ENCODE measurements at places on chromosomes 3 and 15.

- DNase-seq: no peak
Observed at GRCh38 chr3:183265157-183265642, 12.1 kb downstream of the B3GNT5 start.

GRCh38 chr3:187310226-187310625 lies 18.7 kb upstream of the MASP1 start:
- no peak for DNase-seq

- peak; percentile 82 for DNase-seq
Observed at GRCh38 chr3:174859114-174859735, at the start of gene NAALADL2. NAALADL2 (plus strand) TSS chr3:174859334.

GRCh38 chr3:119294696-119295671 lies 801 bp downstream of the ARHGAP31 start:
- peak; percentile 73 for DNase-seq

DNA sequence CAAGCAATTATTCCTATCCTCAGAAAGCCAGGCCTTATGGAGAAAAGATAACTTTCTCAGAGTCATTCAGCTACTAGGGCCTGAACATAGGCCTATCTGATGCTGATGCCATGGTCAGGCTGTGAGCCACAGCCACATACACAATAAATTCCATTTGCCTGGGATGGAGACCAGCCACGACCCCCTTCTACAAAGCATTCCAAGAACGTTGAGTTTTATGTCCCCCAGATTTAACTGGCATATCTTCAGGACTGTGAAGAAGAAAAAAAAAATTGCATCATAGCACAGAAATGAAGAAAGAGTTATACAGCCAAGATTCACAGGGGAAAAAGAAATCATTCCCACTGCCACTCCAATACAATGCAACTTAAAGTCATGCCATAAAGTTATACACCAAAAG lies 100.0 kb downstream of the THBS1 start:
- DNase-seq: peak; percentile 18

DNA sequence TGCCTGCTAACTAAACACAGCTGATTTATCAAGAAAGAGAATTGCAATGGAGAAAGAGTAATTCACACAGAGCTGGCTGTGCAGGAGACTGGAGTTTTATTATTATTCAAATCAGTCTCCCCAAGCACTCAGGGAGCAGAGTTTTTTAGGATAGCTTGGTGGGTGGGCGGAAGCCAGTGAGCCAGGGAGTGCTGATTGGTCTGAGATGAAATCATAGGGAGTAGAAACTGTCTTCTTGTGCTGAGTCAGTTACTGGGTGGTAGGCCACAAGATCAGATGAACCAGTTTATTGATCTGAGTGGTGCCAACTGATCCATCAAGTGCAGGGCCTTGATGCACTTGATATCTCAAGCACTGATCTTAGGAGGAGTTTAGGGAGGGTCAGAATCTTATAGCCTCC lies 891.9 kb upstream of the CADM2 start:
- DNase-seq: no peak

DNA sequence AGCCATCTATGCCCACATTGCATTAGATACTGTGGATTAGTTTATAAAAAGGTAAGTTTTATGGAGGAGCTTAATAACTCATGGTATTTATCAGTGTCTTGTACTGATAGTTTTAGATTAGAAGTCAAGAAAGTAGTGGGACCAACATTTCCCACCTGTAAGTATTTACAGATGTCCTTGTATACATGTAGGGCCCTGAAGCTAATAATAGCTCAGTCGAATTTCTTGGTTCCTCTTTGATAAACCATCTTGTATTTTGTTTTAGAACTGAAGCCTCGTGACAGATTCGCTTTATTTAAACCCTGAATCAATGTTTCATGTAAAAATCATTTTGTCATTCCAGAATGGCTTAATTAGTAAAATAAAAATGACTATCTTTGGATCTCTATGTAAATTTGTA lies 73.4 kb downstream of the CRYBG3 start:
- no peak for DNase-seq

GRCh38 chr3:126781889-126782491 lies 78.0 kb downstream of the CHCHD6 start:
- no peak for DNase-seq

GRCh38 chr3:50290161-50290641 lies 2.0 kb downstream of the IFRD2 start:
- DNase-seq: peak; percentile 57

DNA sequence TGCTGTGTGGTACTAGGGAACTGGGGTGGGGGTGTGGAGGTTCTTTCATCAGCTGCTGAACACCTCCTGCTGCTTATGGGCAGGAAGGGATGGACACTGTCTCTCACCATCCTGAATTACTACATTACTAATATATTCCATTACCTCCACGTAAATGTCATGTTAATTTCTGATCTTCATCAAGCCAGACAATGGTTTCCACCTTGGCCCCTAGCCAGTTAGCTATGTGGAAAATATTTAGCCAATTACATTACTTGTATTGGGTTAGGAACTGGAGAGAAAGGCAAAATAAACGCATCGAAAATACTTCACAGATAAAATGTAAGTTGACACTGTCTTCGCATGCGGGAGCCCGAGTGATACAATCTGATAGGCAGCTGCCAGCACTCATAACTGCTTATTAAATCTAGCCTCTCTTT lies 95.1 kb downstream of the FOXP1 start:
- no peak for DNase-seq

GRCh38 chr3:129016720-129017483 lies 15.8 kb downstream of the EFCC1 start:
- DNase-seq: peak; percentile 68

GRCh38 chr3:66402596-66403290 lies 98.1 kb downstream of the LRIG1 start:
- no peak for DNase-seq

DNA sequence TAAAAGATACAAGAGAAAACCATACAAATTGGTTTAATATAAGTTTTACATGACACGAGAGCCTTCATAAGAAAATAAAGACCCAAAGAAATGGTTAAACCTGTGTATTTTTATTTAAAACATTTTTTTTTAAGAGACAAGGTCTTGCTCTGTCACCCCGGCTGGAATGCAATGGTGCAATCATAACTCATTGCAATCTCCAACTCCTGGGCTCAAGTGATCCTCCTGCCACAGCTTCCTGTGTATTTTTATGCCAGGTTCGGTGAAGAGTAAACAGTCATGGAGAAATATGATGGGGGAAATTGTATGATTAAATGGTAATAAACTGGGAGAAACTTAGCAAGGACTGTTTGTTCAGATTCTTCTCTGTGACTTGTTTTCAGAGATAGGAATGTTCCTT lies 441.0 kb downstream of the TUSC7 start:
- no peak for DNase-seq

GRCh38 chr3:2211568-2211967 lies 112.9 kb downstream of the CNTN4 start:
- DNase-seq: no peak

DNA sequence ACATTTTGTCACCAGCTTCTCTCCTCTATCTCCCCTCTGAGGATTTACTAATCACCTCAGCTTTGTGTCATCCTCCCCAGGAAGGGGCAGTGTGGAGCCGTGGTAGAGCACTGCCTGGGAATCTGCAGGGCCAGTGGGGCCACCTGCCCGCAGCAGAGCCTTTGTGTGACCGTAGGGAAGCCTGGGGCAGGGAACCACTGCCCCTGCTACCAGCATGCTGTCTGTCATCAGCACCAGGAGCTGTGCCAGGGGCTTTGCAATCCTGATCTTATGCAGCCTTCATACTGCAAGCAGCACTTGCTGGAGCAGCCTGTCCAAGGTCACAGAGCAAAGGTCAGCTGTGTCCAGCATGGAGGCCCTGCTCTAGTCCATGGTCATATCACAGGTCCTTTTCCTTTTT lies 170.2 kb upstream of the IL12A start:
- DNase-seq: no peak

DNA sequence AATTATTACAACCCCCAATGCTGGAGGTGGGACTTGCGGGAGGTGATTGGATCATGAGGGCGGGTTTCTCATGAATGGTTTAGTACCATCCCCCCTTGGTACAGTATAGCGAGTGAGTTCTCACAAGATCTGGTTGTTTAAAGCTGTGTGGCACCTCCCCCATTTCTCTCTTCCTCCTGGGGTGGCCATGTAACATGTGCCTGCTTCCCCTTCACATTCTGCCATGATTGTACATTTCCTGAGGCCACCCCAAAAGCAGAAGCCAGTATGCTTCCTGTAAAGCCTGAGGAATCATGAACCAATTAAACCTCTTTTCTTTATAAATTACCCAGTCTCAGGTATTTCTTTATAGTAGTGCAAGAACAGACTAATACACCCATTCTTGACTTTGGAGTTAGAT lies 20.3 kb upstream of the PROK2 start:
- DNase-seq: no peak

DNA sequence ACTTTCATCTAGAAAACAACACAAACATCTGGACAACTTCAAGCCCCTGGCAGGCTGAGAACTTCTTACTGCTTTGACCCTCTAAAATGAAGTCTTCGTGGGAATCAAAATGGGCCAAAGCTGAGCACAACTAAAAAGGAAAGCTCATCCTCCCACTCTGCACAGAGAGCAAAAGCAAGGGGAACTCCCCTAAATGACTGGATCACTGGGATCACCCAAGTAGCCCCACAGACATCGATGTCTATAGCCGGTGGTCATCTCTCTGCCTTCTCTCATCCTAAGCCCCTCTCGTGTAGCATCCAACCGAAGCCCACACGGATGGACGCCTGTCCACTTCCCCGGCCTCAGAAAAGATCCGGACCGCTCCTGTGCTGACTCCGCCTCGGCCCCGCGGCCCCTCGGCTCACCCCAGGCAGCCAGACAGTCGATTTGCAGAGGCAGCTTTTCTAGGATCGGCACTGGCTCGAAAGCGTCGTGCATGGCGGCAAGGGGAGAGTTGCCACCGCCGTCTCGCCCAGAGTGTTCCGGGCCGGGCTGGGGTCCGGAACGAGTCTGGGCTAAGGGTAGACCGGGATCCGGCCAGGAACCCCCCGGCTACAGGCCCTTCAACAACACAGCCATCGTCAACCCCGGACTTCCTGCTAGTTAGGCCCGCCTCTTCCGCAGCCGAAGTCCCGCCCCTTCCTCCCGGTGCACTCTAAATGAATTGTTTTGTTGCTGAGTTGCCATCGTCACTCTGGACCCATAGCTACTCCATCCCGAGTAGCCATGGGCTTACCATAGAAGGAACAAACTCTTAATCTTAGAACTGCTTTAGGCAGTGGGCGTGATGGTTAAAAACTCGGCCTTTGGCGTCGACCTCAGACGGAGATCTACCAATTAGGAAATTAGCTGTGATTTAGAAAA lies at the start of gene VPS39:
VPS39 (minus strand) TSS at position 631 of the 906 bp plus-strand sequence; CDS start at position 480, 151 bp downstream.
- peak; percentile 85 for DNase-seq

GRCh38 chr15:91050128-91050455 lies 27.7 kb upstream of the VPS33B start:
- no peak for DNase-seq

DNA sequence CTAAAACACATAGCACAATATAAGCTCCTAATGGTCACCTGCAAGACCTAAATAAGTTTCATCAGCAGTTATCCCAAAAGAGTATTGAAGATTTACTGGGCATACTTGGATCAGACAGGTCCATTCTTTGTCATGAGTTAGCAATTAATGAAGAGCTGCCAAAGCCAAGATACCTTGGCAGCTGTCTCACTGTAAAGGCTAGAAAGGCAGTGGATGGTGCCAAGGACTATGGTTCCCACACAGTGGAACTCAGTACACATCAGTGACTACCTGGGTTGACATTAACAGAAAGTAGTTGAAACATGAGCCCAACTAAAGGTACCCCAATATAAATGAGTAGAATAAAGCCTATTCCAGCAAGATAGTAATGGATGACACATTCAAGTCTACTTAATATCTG lies 41.1 kb upstream of the TMCO5A start:
- DNase-seq: no peak

GRCh38 chr15:100308213-100308600 lies 33.6 kb downstream of the ADAMTS17 start:
- DNase-seq: peak; percentile 34

DNA sequence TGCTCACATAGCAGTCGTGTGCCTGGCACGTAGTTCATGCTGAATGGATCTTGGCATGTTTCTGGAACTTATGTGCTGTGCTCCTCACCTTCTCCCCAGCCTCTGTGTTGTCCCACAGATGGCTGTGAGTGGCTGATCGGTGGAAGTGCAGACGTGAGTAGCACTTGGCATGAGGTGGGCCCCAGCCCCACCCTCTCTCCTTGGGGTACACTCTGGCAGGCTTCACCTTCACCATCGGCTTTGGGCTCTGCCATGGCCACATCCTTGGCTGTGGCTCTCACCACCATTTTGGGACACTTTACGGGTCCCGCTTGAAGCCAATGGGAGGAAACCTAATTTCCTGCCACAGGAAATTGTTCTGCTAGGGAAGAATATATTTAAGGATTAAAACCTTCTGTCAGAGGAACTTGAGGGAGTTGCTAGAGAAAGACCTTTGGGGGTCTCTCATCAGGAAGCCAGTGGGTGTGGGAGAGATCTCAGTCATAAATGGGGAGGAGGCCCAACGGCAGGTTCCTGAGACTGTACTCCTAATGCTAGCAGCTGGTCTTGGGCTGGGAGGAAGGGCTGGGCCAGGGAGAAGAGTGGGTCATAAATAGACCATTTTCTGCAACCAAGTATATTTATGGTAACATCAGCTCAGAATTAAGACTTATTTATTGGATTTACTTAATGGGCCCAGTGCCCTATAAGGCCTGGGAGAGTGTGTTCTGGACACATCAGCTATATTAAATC lies 92.3 kb downstream of the SMAD3 start:
- no peak for DNase-seq

GRCh38 chr3:43699864-43700263 lies 9.1 kb downstream of the ABHD5 start:
- DNase-seq: no peak

GRCh38 chr3:72891053-72891855 lies 3.4 kb downstream of the GXYLT2 start:
- peak; percentile 83 for DNase-seq

DNA sequence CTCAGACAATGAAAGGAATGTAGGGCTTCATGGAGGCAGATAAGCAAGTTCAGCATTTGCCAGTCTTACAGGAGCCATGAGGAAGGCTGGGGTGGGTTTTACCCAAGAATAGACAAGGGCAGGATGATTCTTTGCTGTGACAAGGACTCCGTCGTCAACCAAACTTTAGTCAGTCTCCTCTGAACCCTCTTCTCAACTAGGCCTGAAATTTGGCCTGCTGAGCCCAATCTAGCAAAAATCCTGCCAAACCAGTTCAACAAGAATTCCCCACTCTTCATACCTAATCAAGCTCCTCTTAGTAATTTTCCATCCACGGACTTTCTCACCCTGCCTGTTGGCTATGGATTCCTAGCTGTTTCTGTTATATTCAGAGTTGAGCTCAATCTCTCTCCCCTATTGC lies 280.5 kb downstream of the TBL1XR1 start:
- DNase-seq: peak; percentile 57

Data from stomach (tissue), 19 donors.